HuH-7 (cell line): ENCODE measurements at places on chromosomes 12 and 14.

GRCh38 chr12:95118788-95119179, 45.4 kb upstream of the NR2C1 start:
- DNase-seq: no peak

DNA sequence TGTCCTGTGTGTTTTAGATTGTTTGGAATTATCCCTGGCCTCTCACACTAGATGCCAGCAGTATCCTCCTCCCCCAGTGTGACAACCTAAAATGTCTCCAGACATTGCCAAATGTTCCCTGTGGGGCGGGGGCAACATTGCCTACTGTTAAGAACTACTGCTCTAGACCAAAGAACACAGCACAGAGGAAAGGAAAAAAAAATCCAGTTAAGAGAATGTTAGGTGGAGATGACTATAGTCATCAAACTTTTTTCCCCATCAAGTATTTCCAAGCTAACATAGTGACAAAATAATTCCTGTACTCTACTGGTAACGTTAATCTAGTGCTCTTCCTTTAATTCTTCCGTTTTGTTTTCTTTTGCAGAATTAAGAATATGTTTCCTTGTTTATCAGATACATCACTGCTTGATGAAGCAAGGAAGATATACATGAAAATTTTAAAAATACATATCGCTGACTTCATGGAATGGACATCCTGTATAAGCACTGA, 3.5 kb downstream of the CDKN1B start:
- DNase-seq: no peak

GRCh38 chr12:113260636-113261300, 39.5 kb downstream of the TPCN1 start:
- DNase-seq: no peak

DNA sequence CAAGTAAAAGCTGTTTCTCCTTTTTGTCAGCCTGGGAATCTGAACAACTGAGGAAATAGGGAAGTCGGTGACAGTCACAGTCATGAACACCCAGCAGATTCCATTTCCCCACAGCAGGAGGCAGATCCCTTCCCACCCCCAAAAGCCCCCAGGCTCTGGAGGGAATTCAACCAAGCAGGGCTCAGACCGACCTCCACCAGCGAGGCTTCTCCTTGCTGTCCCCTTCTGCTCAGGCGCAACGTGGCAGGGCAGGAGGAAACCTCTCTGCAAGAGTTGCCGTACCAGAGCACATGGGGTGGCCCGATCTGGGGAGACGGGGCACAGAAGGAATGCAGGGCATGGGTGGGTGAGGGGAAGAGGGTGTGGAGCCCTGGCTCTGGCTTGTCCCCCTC, 319 bp downstream of the GALNT6 start:
- DNase-seq: peak; percentile 33

DNA sequence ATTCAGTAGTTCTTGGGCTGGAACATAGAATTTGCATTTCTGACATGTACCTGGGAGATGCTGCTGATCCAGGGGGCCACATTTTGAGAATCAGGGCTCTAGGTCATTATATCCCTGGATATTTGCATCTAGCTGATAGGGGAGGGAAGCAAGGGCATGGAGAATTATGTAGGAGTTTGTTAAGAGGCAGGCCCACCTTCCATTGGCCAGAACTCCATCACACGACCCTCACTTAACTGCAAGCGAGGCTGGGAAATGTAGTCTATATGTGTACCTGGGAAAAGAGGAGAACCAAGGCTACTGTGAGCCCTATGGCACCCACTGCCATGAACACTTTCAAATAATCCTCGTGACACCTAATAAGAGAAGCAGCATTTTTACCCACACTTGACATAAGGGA, 657.6 kb downstream of the MED13L start:
- no peak for DNase-seq

DNA sequence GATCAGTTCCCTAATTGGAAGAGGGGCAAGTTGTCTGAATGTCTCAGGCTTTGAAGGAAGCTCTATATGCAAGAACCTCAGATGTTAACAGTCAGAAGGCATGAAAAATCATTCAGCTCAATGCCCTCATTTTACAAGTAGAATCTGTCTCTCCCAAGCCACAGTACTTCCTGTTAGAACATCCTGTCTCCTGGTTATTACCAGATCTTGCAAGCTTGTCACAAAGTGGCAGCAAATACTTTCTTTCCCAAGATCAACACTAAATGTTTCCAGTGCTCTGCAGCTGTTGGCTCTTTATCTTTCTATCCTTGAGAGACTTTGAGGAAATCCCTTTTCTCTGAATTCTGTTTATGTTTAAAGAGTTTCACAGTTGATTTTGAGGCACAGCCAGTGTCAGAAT, 235.5 kb downstream of the AKAP6 start:
- no peak for DNase-seq

DNA sequence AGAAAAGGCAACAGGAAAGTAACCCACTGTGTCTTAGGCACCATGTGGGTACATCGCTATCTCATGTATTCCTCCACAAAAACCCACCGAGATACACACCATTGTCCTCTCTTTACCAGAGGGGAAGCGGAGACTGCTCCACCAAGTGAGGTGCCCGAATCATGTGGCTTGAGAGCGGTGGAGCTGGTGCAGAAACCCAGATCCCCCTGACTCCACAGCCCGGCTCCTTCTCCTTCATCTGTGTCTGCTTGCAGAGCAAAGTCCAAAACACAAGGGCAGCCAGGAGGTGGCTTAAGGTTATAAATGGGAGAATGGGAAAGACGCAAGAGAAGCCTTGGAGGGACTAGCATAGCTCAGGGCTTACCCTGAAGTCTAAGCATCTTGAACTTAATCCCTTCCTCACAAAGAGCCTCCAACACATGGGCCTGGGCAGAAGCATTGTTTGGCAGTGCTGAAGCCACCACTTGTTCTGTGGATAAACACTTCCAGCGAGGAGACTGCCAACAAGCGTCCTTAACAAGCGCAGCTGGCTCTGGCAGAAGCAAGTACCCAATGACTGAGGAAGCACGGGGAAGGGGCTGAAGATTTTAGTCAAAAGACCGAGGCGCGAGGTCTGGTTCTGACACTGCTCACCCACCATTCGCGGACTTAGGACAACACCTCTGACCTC, 83.0 kb downstream of the TTC7B start:
- DNase-seq: no peak

- DNase-seq: no peak
Observed at GRCh38 chr12:7112041-7112440, 3.0 kb upstream of the C1RL start.

- DNase-seq: peak; percentile 71
Observed at GRCh38 chr12:49288412-49288853, 6.5 kb upstream of the PRPH start.
